ENCODE measurements at places on chromosomes 11 and 22. TPM values are rescaled to one million over a fixed set of nuclear protein-coding genes. Genes with fewer than 3 reads are reported as not detected.

DNA sequence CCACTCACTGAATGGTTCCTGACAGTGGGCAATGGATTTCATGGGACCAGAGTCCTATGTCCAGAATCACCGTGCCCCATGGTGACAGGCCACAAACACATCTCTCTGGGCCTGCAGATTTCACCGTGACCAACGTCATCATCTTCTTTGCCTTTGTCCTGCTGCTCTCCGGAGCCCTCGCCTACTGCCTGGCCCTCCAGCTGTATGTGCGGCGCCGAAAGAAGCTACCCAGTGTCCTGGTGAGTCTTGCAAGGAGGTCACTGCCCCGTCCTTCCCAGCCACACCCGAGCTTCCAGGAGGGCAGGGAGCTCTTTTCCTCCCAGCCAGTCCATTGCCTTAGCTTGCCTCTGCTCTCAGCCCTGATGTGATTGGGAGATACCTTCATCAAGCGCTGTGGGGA is 9.3 kb downstream of the IL10RA start:
- no peaks in the 10 kb centered on the region for H3K27me3 ChIP-seq
- no peak for DNase-seq
- H3K4me3 ChIP-seq: no peak overlapping the region
- no peaks in the 10 kb centered on the region for H3K4me1 ChIP-seq

- DNase-seq: no peak
- H3K4me3 ChIP-seq: no peak overlapping the region
- no peaks in the 10 kb centered on the region for H3K4me1 ChIP-seq
- no peaks in the 10 kb centered on the region for H3K36me3 ChIP-seq
- H3K27ac ChIP-seq: no peak overlapping the region
- no peaks in the 10 kb centered on the region for H3K27me3 ChIP-seq
Observed at GRCh38 chr11:132220474-132220873, 850.1 kb downstream of the NTM start.

GRCh38 chr11:105923807-105924206 is 98.2 kb downstream of the MSANTD4 start:
- no peak overlapping the region for H3K27ac ChIP-seq
- H3K4me3 ChIP-seq: no peak overlapping the region
- H3K36me3 ChIP-seq: no peaks in the 10 kb centered on the region

- DNase-seq: no peak
- H3K4me1 ChIP-seq: peaks cover 3% of the 10 kb centered on the region
- no peaks in the 10 kb centered on the region for H3K36me3 ChIP-seq
- no peaks in the 10 kb centered on the region for H3K27me3 ChIP-seq
Observed at GRCh38 chr22:23089633-23090456, 19.5 kb downstream of the GNAZ start.

GRCh38 chr11:128232588-128232987 is 354.8 kb downstream of the ETS1 start:
- no peaks in the 10 kb centered on the region for H3K36me3 ChIP-seq
- no peak for DNase-seq
- no peak overlapping the region for H3K27ac ChIP-seq
- H3K4me3 ChIP-seq: no peak overlapping the region
- H3K27me3 ChIP-seq: no peaks in the 10 kb centered on the region
- H3K4me1 ChIP-seq: no peaks in the 10 kb centered on the region

DNA sequence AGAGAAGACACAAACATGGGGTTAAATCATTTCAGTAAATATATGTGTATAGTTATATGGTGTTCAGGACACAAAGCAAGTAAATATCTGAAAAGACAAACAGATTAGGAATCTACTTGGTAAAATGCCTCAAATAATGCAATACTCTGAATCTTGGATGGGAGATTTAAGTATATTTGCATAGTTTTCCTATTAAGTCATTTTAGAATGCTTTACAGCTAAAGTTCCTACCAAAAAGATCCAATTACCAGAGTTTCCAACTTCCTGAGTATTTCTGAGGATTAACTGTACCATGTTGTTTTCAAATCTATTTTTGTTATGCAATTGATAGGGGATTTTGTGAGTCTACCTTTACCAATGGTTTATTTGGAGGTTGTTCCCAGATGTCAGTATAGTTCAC is 424.4 kb upstream of the CCDC179 start:
- H3K36me3 ChIP-seq: no peaks in the 10 kb centered on the region
- H3K4me1 ChIP-seq: no peaks in the 10 kb centered on the region
- no peak overlapping the region for H3K4me3 ChIP-seq
- no peaks in the 10 kb centered on the region for H3K27me3 ChIP-seq
- no peak overlapping the region for H3K27ac ChIP-seq

Gene HORMAD2
- not detected for total RNA-seq

Gene PKP3
- total RNA-seq: 0.25 TPM

Gene MAP6
- 0.42 TPM for total RNA-seq

Data from psoas muscle (tissue), 8 donors.